Stimulated activated CD8-positive, alpha-beta memory T cell treated with anti-CD3 and anti-CD28 coated beads, Interleukin-2, amount 100 ng/mL, for 1 hour (primary cell): ENCODE measurements at places on chromosomes 5 and 9.

GRCh38 chr5:39714036-39714698, 289.4 kb upstream of the DAB2 start:
- DNase-seq = no peak

- no peak for DNase-seq
These were observed 45.2 kb upstream of the NEK6 start for GRCh38 chr9:124212381-124213050.

GRCh38 chr5:51829691-51830090, 446.4 kb downstream of the ISL1 start:
- no peak for DNase-seq

DNA sequence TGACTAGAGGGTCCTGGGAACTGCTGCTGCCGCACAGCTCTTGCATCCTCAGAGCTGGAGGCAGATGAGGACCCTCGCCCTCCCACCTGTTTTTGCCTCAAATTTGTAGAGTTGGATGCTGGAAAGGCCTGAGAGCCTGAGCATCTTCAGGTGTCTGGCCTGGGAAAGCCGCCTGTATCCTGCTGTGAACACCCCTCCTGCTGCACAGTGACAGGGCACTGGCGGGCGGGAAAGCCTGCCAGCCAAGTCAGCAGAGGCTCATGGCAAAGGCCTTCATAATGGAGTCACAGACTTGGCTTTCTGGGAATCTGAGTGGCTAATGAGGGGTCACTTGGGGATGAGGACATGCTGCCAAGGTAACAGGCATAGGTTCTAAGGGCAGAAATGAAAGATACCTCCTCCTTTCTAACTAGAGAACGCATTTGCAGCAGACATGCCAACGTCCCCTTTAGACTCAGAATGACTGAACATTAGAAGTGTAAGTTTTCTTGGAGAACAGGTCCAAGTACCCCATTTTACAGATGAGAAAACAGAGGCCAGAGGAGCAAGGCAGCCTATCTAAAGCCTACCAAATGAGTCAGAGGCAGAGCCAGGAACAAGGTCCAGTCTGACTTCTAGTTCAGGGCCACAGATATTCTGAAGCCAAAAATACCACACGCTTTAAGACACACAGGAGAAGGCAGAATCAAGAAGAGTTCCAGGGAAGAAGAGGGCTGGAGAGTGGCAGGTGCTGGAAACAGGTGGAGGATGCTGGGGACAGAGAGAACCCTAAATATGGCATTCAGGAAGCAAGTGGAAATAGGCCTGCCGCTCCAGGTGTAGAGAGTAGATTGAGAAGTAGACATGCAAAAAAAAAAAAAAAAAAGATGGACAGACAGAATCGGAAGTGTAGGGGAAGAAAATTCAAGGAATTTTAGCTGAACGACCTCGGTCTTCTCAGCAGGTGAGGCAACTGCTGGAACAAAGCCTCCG, 44.1 kb downstream of the EPB41L4B start:
- DNase-seq = no peak

DNA sequence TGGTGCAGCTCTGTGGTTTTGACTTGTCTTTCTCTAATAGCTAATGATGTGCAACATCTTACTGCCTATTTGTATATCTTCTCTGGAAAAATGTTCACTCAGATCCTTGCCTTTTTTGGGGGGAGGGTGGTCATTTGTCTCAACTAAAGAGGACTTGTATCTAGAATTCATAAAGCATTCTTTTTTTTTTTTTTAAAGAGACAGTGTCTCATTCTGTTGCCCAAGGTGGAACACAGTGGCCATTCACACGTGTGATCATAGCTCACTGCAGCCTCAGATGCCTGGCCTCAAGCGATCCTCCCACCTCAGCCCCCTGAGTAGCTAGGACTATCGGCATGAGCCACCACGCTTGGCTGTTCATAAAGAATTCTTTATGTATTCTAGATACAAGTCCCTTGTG, 33.2 kb downstream of the HABP4 start:
- DNase-seq = no peak

GRCh38 chr5:14762549-14763216, 98.2 kb downstream of the OTULIN start:
- no peak for DNase-seq

GRCh38 chr5:179819296-179820126, 1.2 kb upstream of the SQSTM1 start:
- no peak for DNase-seq

DNA sequence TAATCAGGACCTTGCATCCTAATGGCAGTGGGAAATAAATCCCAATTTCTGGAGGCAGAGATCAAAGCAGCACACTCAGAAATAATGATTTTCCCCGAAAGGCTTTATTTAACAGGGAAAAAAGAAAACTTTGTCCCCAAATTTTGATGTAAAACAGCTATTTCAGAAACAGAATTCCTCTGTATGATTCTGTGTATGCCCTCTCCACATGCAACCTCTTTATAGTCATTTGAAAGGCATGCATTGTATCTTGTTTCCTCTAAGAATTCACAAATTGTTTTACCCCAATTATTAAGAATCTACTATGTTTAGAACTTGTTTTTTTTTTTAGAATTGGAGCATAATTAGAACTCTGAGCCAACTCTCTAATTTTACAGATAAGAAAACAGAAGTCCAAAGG, 2.7 kb upstream of the PTAR1 start:
- DNase-seq = no peak

GRCh38 chr9:13787234-13787833, 507.8 kb upstream of the MPDZ start:
- no peak for DNase-seq

DNA sequence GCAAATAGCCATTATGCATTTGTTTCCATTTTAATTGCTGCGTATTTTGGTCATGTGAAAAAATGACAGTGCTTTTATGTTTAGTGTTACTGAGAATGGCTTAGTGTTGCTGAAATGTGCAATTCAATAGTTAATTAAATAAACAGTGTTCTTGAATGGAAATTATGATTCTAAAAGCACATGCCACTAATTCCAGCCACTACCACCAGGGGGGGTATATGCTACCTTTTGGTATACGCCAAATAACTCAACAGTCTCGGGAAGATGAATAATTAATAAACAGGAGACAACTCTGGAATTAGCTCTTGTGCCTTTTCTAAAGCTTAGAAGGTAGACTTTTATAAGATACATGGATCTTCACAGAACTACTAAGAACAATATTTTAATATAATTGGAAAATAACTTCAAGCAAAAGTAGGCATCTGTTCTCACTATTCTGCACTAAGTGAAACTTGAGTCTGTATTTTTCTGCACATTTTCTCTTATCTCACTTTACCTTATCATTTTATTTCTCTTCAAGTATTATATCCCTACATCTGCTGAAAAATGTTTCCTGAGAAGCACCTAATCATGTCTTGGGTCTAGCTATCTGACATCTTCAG, 83.5 kb upstream of the MINAR2 start:
- no peak for DNase-seq

DNA sequence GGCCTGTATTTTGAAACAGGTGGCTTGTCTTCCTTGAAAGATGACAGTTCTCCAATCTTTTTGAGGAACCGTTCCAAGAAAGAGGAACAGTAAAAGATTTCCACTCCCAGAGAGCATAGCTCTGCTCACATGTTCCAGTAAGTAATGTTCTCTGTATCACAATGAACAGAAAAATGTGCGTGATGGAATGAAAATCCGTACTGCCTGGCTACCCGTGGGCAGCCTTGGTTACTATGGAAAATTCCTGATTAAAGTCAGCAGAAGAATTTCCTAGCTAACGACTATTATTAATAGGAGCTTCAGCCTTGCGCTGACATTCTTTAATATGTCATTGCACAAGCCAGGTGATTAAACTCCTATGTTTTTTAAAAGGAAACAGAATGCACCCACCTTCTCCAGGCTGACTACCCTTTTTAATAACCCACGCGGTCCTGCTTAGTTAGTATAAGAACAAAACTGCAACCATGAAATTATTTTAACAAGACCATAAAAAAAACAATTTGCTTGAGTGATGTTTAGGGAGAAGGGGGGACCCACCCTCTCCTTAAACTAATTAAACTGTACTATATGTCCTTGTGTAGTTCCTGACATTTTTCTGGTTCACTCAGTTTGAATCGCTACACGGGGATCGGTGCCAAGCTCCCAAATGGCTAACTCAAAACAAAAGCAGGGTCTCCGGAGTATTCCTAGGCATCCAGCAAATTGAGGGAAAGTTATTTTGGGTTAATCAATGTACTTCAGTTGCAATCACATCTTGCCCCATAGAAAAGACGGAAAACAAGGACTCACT, 54.8 kb upstream of the CPEB4 start:
- no peak for DNase-seq

DNA sequence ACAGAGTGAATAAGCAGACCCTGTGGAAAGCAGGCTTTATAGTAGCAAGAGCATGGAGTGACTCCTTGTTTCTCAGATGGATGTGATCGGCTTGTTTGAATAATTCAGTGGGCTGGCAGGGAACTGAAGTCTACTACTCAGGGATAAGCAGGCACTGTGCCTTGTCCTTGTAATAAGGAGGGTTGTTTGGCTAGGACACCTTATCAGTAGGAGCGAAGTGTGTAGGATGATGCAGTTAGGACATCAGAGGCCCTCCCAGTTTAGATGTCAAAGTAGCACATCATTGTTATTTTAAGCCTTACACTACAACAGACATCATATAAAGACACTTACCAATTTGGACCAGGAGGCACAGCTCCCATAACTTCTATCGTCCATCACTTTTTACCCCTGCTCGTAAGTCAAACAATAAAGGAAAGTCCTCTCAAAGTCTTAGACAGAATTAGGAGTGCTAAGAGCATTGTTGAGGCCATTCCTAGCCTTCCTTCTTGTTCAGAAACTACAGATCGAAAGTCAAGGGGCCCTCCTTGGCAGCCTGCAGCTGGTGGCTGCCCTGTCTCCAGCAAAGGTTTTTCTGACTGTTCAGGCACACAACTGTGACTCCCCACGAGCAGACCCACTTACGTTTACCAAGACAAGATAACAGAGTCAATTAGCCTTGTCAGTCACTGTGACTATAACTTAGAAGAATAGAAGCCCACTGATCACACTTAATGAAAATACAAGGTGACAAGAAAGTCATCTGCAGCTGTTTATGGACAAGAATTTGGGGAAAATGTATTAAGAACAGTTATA, 218.6 kb downstream of the SNX18 start:
- DNase-seq = no peak

DNA sequence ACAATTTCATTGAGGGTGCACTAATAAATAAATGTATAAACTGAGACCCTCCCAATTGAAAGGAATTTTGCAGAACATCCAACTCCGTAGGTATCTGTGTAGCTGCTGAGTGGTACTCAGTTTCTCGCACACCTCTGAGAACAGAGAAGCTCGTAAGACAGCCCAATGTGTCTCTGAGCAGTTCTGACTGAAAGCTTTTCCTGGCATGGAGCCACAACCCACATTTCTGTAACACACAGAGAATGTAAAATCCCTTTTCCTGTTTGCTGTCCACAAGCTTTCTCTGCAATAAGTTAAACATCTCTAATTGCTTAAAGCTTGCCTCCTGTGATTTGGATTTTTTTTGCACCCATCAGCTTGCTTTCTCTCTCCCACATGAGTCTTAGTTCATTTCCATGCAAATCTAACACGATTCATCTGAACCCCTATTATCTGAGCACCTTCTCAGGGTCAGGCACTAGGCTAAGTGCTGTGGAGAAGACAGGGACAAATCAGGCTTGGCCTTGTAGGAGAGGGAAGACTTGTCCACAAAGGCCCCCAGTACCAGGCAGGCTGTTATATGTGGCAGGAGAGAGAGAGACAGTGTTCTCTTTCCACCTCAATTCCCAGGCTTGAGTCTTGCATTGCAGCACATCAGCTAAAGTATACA, 44.2 kb upstream of the COL15A1 start:
- no peak for DNase-seq

- no peak for DNase-seq
These were observed 675.2 kb downstream of the ACTL7B start for GRCh38 chr9:108180541-108180940.

GRCh38 chr9:136328622-136329041, 1.3 kb downstream of the GPSM1 start:
- DNase-seq = no peak

DNA sequence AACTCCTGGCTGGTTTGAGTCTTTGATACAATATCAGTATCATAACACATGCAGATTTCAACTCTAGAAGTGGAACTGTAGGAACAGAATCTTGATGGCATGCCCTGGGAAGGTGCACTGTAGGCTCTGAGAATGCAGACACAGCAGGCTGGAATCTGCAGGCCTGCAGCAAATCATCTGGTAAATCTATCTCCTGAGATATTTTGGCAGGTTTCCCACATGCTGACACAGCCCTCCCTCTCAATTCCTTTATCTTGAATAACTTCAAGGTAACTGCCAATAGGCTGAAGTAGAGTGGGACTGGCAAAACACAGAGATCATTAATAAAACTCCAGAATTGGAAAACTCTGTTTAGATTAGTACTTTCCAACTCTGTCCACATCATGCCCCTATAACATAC, 177.8 kb upstream of the PCSK5 start:
- no peak for DNase-seq

DNA sequence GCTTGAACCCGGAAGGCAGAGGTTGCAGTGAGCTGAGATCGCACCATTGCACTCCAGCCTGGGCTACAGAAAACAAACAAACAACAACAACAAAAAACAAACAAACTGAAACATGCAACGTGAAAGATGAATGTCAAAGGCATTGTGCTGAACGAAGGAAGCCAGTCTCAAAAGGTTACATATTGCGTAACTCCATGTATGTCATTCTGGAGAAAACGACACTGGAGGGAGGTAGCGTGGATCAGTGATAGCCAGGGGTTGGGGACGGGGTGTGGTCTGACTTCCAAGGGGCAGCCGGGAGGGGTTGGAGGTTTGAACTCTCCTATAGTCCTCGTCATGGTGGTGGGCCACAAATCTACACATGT, 12.1 kb upstream of the WDR5 start:
- no peak for DNase-seq

DNA sequence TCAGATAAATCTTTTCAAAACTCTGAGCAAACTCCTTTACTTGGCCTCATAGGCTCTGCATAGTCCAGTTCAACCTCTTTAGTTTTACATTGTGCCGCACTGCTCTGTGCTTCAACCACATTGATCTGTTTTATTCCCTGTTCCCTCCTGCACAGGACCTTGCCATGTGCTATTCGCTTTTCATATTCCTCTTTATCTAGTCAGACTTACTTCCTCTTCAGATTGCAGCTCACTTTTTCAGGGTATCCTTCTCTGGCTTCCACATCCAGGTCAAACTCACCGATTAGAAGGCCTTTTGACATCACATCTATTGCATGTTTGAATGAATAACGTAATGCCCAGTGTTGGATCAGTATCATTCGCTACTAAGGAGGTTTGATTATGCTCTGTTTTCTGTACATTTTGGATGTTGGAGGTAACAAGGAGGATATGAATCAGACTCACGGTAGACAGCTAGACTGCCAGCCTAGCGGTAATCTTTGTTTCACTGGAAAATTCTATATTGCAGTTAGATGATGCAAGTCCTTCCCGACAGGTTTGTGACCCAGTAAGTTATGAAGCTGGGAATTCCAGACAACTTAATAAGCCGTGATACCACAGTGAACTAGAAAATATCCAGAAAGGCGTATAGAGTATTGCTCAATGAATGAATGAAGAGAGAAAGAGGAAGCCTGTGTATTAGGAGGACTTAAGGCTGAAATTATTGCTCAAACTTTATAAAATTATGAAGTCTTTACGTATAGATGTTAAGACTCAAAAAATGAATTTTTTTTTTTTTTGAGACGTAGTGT, 65.7 kb downstream of the IQGAP2 start:
- DNase-seq = no peak

- DNase-seq = no peak
These were observed 169.2 kb downstream of the EDIL3 start for GRCh38 chr5:84215521-84215920.
